Kidney tubule cell (primary cell): ENCODE measurements at places on chromosomes 7 and 10.

- no peak for DNase-seq
These were observed 410.0 kb downstream of the EXOC4 start for GRCh38 chr7:133662830-133663229.

- DNase-seq = no peak
These were observed 73.7 kb upstream of the PPIF start for GRCh38 chr10:79273604-79274003.

- DNase-seq = no peak
These were observed 5.9 kb upstream of the LDB3 start for GRCh38 chr10:86662186-86663045.

DNA sequence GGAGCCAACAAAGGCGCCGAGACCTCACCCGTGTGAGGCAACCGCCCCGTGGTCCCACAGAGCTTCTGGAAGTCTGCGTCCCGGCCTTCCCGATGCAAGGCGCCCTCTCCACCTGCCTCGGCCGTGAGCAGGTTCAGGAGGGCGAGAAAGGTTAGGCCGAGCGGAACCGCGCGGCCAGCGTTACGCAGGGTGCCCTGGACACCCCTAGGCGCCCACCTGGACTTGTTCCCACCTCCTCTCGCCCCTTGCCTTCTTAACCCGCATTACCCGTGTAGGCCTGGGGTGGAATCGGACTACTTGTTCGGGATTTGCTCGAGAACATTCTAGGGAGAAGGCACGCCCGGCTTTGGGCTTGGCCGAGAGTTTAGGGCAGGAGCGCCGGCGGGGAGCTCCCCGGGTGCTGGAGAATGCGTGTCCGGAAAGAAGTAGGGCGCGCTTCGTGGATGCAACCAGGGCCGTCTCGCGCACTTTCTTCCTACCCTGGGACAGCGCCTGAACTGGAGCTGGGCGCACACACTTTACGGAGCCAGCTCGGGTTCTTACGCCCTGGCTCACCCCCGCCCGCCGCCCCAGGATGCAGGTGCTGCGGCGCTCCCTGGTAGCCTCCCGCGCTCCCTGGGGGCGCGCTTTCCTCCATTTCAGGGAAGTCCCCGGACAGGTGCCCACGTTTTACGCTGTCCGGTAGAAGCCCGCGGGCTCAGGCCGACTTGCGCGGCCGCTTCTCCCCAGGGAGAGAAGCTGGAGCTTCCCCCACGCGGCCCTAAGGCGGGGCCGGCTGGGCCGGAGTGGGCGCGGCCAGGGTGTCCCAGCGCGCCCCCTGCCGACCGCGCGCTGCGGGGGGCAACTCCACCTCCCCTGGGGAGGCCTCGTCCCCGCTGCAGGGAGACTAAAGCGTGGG is 74.5 kb downstream of the INSIG1 start:
- peak; percentile 29 for DNase-seq

DNA sequence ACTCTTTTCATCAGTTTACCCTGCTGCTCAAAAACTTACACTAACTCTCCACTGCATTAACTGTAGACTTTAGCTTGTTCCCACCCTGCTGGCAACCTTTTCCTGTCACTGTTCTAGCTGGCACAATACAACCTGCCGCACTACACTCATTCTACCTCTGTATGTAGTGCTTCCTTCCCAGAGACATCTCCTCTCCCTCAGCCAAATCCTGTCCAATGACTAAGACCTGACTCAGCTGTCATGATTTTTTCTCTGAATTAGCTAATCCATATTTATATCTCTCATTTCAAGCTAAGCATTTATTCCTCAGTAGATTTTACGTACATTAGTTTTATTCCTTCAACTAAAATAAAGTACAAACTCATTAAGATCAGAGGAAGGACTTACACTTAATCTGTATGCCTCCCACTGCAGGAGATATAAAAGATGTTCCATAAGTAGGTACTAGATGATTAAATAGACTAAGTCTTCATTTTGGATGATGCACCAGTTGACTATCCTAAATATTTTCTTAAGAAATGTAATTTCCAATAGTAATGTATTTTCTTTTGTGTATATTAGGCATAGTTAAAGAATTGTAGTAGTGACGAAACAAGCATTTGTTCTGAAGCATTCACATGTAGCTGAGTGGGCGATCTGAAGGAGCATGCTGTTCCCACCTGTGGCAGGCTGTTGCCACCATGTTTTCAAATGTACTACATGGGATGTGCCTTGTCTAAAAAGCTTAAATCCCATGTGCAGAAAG is 189.1 kb downstream of the SKAP2 start:
- DNase-seq = peak; percentile 67

DNA sequence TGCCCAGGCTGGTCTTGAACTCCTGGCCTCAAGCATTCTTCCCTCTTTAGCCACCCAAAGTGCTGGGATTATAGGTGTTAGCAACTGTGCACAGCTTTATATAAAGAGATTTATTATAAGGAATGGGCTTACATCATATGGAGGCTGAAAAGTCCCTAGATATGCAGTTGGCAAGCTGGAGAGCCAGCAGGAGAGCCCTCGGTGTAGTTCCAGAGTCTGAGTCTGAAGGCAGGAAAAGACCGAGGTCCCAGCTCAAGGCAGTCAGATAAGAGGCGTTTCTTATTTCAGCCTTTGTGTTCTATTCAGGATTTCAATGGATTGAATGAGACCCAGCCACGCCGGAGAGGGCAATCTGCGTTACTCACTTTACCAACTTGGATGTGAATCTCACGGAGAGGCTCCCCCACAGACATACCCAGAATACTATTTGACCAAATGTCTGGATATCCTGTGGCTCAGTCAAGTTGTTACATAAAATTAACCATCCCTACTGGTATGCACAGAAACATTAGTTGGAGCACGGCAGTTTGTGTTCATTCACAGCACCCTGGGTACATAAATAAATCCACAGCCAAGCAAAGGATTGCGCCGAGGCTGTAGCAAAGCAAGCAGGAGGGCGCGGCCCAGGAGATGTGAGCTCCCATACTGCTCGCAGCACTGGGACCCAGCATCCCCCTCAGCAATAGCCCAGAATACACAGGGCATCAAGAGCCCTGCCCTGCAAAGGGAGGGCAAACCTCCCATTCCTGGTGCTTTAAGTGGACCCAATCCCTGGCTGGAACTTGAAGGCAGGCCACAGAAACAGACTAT is 158.4 kb upstream of the ZNF32 start:
- no peak for DNase-seq

GRCh38 chr10:109166935-109167334 is 756.4 kb downstream of the XPNPEP1 start:
- DNase-seq = no peak

DNA sequence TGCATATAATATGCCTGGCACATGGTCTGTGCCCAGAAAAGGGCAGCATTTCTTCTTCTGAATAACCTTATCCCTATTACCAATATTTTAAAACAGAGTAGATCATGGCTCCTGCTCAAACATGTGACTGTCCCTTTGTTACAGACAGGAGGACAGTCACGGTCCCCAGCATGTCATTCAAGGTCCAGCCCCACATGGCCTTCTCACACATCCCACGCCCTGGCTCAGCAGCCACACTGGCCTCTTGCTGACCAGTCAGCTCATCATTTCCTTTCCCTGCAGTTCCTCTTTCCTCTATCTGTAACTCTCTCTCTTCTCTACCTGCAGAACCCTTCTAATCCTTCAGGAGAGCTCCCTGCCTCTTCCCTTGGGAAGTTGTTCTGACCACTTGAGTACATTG is 167.8 kb downstream of the CHN2 start:
- no peak for DNase-seq

DNA sequence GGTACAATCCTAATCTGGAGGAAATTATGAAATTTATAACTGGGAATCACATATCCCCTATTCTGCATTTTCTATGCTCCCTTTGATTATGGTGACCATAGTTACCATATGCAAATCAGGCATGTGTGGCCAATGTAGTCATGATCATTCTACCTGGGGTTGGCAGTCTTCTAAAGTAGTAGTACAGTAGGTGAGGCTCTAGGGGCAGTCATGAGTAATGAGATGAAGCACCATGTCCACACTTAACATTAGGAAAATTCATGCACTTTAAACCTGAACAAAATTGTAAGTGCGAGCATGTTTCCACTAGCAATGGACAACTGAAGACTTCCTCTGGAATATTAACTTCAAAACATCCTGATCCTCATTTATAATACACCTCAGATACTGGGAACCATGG is 545.9 kb downstream of the SUGCT start:
- DNase-seq = peak; percentile 49

DNA sequence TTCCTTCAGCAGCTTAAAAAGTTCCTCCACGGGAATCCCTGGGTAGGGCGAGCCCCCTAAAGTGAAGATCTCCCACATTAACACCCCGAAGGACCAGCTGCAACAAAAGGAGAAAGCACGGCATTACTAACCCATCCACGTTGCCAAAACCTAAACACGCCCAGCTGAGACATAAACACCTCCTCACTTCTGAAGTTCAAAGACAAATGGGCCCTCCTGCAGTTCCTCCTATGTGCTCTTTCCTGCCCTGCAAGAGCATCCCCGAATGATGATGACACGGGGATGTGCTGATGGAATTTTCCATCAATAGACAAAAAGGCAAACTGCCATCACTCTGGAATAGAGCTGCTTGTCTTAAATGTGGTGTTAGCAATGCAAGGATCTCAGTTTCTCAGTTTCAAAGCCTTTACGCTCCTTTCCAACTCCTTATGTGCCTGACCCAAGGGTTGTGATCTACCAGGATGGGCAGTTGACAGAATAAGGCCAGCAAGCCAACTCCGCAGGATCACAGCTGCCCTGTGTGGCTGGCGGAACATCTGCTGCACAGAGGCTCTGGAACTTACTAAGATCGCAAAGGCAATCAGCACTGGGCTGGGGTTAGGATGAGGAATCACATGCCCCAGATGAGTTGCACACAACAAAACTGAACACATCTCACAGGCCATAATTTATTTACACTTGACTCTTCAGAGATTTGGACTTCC is 112.7 kb downstream of the FGFR2 start:
- no peak for DNase-seq

GRCh38 chr10:3054183-3054850 is 13.0 kb upstream of the PFKP start:
- peak; percentile 20 for DNase-seq

GRCh38 chr10:15227611-15228372 is 59.3 kb upstream of the NMT2 start:
- no peak for DNase-seq

DNA sequence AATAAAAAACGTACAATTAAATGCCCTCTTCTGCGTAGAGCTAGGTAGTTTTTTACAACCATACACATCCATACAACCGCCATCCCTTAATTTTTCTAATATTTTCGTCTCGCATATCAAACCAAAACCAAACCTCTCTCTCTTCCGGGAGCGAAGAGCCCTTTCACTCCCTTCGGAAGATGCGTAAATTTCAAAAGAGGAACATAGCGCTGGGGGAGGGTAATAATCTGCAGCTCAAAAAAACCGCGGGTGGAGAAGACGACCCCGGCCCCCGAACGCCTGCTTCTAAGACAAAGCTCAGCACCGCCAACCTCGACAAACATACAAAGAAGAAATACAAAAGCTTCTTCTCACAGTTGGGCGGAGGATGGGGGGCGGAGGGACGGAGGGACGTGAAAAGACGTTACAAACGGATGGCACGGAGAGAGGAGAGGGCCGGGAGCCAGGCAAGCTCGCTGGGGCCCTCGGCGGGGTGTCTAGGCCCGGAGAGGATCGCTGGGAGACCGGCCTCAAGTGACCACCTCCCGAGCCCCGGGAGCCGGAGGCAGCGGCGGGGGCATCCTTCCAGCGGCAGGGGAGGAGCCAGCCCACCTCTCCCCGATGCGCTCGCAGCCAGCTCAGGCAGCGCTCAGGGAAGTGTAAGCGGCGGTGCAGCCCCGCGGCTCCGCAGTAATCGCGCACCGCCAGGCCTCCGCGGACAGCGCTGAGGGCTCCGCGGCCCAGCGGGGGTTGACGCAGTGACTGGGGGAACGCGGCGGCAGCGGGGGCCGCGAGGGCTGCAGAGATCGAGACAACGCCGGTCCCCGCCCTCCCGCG is 851 bp downstream of the MKRN1 start:
- peak; percentile 40 for DNase-seq

DNA sequence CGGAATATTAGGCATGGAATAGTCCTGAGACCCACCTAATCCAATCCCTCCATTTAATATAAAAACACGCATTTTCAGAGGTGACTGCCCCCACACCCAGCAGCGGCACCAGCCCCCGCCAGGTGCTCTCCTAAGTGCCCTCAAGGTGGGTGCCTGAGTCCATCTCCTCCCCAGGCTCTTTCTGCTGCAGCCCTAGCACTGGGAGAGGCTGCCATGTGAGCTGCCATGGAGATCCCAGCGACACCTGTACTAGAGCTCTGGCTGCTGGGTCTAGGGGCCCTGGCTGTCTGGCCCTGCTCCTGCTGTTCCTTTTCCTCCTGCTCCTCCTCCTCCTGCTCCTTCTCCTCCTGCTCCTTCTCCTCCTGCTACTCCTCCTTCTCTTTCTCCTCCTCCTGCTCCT is 191.1 kb upstream of the BMPER start:
- DNase-seq = no peak

GRCh38 chr10:104122225-104123107 is 495 bp downstream of the SFR1 start:
- peak; percentile 33 for DNase-seq

DNA sequence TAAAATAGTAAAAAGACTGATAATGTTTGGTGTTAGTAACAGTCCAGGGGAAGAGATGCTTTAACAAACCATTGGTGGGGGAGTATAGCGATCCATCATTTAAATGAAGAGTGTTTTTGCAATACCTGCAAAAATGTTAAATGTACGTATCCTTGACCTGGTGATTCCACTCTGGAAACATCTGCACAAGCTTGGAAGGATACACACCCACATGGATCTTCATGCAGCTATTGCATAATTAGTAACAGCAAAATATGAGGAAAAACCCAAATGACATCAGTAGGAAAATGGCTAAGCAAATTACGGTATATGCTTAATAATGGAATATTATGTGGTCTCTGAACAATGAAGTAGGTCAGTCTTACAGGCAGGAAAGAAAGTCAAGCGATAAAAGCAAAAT is 20.5 kb downstream of the WNT2 start:
- no peak for DNase-seq

DNA sequence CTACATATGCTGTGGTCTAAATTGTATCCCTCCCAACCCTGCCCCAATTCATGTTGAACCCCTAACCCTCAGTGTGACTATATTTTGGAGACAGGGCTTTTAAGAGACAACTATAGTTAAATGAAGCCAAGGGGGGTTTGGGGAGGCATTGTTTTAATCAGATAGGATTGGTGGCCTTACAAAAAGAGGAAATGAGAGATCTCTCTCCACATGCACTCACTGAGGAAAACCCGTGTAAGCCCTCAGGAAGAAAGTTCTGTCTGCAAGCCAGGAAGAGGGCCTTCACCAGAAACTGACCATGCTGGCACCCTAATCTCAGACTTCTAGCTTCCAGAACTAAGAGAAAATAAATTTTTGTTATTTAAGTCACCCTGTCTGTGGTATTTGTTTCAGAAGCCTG is 276.7 kb downstream of the KIF20B start:
- DNase-seq = no peak

GRCh38 chr10:58424176-58424575 is 39.0 kb downstream of the TFAM start:
- peak; percentile 91 for DNase-seq

- peak; percentile 39 for DNase-seq
These were observed 39.9 kb upstream of the HECW1 start for GRCh38 chr7:43072530-43072929.

DNA sequence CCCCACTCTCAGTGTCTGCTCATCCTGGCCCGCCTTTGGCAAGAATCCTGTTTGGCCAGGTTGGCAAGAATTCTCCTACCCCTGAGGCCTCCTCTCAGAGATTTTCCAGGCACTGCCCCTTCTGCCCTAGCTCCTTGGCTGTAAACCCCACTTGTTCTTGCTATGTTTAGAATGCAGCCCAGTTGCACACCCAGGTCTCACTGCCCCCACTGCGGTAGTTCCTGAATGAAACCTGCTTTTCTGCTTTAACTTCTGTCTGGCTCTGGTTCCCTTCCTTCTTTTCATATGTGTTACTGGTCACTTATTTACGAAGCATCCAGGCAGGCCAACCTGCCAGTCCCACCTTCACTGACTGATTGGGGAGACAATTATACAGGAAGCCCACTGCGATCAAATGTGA is 576.9 kb downstream of the GLRX3 start:
- no peak for DNase-seq
